ENCODE measurements at places on chromosomes 6 and 20.

GRCh38 chr6:15036690-15037245, 209.1 kb upstream of the JARID2 start:
- DNase-seq: no peak

DNA sequence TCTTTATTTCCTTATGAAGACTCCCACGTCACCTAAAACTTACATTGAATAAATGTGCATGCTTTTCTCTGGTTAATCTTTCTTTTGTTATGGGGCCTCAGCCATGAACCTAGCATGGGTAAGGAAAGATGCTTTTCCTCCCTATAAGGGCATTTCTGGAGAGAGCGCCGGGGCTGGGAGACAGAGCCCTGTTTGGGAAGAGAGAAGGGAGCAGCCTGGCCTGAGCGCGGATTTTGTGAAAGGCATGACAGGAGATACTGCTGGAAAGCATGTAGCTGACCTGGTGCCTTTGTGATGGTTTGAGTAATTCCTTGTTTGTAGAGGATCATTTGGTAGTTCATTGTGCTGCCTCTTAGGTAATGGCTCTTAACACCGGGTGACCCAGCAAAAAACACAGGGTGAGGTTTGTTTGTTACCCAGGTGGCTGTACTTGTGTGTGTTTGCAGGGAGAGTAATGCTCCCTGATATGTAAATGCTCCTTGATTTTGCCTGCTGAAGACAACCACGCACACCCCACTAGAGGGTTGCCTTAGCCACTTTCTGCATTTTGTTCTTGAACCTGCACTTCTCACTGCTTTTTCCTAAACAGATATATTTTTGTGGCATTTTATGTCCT, 59.2 kb downstream of the ANKRD6 start:
- DNase-seq: no peak

DNA sequence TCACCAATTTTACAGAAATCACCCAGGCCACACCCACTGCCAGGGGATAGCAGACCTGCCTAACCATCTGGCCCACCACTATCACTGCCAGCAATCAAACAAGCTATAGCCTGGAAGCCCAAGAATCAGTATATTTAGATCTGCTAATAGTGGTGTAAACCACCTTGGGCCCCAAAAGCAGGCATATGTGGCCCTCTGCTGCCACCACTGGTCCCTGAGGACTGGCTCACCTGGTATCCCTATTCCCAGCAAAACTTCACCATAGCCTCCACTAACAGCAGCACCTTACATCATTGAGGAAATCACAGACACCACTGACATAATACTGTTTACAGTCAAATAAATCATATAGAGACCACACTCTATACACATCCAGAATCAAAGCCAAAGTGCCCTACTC, 880.4 kb upstream of the MAN1A1 start:
- no peak for DNase-seq

DNA sequence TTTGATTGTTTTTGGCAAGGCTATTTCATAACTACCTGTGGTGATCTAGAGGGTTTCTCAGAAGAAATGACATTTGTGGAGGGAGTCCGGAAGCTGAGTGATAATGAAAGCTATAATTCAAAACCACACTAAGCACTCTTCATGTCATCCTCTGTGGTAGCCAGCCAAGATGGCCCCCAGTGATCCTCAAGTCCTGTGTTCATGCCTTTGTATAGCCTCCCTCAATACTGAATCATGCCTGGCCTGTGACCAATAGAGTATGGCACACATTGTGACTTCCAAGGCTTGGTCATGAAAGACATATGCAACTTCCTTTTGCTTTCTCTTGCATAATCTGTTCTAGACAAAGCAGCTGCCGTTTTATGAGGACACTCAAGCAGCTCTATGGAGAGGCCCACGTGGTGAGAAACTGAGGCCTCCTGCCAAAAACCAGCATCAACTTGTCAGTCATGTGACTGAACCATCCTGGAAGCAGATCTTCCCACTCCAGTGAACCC, 12.8 kb upstream of the DNAAF9 start:
- DNase-seq: peak; percentile 57

Data from stimulated activated naive CD8-positive, alpha-beta T cell treated with anti-CD3 and anti-CD28 coated beads, Interleukin-15, amount 100 ng/mL, for 72 hours (primary cell).